ENCODE measurements at places on chromosomes 6 and 20.

DNA sequence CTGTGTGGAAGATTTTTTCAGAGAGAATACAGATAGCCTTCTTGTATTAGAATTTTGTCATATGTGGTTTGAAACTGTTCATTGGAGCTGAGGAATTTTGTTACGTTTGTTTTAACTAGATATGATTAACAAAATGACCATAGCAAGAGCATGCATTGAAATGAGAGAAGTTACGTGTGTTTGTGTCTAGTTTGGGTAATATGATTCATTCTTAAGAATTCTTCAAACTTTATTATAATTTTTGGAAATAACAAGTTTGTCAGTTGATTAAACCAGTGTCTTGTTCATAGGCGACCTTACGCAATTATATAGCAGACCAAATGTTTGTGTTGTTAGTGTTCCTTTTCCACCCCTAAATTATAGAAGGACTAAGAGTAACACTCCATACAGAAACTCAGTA, 5.5 kb downstream of the GMNN start:
- no peak for DNase-seq

DNA sequence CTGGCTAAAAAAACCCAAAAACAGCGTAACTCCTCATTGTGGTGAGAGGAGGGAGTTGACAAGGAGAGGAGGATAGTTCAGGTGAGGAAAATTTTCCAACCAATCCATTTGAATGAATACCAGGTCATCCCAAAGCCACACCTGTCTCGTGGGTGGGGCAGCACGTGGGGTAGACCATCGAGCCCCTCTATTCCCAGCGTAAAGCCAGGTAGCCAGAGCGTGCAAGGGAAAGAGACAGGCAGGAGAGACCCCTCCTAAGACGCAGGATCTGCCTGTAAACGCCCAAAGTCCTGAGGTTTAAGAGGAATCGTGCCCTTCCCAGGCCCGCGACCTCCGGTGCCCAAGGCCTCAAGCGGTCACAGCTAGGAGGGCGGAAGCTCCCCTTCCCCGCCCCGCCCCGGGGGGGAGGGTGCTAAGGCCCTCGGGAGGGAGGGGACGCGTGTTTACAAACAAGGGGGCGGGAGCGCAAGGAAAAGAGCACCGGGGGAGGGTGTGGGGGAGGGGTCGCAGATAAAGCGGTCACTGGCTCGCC, 712 bp downstream of the RXRB start:
- DNase-seq: peak; percentile 73

GRCh38 chr20:3173610-3174441, 477 bp upstream of the LZTS3 start:
- DNase-seq: peak; percentile 83

DNA sequence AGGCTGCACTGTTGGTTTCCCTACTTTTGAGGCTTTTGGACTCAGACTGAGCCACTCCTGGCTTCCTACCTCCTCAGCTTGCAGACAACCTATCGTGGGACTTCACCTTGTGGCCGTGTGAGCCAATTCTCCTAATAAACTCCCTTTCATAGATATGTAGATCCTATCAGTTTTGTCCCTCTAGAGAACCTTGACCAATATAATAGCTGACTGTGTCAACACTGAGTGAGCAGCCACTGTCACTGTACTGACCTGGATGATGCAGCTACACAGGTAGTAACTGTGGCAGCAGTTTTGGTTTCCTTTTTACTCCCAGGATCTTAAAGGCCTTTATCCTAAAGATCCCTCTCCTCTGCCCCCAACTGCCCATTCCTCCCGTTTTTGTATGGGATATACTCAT, 70.2 kb downstream of the SLC22A3 start:
- no peak for DNase-seq

GRCh38 chr6:116248577-116248976, 5.3 kb downstream of the TSPYL4 start:
- no peak for DNase-seq

GRCh38 chr20:25308083-25308491, 60.2 kb downstream of the PYGB start:
- no peak for DNase-seq

DNA sequence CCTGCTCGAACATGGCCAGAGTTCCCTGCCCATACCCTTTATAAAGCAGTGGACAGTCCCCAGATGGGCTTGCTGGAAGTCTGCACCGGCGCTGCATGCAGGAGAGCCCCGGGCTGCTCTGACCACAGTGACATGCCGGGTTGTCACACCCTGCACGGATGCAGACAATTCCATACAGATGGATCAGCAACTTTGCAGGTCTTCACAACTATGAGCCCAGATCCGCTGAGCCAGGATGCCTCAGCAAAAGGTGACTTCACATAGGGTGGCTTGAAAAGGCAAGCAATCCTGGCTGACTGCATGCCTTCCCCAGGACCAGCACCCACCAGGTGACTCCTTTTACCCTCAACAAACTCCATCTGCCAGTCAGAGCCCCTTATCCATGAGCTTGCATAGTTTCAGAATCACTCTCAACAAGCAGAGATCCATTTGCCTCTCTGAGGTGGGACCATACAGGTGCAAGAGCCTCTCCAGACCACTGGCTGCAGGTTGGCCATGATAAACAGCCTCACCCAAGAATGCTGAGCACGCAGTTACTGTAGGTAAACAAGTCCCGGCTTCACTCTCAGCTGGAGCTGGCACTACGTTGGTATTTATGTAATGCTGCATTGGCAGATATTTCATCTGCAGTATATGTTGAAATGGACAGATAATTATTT, 183.0 kb upstream of the QKI start:
- DNase-seq: no peak

DNA sequence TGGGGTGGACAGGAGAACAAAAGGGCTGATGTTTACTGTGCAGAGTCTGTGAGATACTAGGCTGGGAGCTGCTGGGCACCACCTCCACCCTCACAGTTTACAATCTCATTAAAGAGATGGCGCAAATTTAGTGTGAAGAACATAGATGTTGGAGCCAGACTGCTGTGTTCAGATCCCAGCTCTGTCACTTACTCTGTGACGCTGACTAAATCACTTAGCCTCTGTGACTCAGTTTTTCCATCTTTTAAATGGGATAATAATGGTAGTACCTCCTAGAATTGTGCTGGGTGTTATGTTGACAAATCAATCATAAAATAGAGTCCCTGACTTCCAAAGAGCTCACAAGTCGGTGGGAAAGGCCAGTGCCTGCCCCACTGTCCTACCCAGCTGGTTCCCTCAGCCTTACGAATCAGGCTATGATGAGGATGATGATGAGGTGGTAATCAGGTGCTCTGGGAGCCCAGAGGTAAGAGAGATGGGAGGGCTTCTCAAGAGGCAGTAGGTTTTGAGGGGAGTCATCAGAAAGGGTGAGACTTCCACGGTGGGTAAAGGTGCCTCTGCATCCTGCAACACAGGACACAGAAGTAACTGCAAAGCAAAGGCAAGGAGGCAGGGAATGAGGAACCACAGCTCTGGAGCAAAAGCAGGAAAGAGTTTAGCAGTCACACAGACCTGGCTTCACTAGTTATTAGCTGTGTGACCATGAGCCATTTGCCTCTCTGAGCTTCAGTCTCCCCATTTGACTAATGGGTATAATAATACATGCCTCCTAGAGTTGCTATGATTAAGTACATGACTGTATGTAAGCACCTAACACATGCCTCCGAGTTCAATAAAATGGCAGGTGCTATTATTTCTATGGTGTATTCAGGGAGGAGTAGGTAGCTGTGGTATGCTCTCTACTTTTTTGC, 8.9 kb downstream of the FYN start:
- no peak for DNase-seq

DNA sequence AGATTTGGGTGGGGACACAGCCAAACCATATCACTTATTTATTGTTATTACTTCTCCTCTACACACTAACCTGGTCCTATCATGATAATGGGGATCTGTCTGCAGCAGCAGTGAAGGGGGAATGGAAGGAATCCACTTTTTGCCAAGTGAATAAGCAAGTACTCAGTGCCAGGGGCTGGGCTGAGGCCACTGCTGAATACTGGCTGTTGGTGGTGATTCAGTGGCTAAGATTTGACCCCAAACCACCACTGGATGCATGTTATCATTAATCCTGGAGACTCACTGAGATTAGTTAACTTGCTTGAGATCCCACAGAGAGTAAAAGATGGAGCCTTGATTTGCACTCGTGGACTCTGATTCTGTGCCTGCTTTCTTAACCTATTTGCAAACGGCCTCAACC, 127.7 kb downstream of the TSHZ2 start:
- DNase-seq: no peak

DNA sequence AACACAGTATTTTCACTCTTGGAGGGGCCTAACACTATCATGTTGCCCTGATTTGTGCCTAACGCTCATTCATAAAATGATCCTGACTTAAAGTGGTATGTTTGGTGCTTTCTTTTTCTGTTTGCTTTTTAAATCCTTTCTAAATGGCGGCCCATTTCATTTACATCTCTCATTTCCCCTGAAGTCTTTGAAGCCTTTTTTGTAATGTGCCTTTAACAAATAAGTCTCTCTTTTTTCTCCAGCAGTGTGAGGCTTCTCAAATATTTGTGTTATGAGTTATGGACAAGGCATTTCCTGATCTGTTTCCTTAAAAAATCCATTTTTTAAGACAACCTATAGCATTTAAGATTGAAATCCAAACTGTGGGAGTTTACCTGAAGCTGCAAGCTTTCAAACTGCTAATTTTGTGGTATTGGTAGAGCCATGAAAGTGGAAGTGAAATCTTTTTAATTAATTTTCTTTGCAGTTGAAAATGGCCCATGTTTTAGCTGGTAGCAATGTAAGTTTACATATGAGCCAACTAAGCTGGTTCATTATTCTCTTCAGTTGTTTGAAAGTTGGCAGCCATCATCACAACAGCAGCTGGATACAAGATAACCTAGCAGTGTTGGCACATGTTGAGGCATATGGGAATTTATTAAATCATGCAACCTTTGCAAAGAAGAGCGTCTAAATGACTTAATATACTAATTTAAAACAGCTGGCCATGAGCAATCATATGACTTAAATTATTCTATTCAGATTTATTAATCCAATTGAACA, 469.7 kb downstream of the CDKAL1 start:
- DNase-seq: peak; percentile 29

DNA sequence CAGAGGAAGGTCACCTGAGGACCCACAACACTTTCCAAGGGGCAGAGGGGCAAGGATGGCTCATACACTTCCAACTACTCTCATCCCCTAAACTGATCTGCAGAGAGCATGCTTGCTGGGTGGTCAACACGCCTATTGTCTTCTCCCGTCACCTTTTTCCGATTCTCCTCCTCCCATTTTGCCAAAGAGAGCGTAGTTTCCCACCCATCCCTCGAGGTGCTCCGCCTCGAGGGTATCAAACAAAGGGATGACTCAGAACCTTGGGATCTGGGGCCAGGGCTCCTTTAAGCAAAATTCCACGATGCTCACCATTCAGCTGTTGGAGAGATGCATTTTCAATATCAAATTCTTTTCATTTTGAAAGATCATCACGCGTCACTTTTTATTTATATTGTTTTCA, 507.5 kb upstream of the SULF2 start:
- no peak for DNase-seq

DNA sequence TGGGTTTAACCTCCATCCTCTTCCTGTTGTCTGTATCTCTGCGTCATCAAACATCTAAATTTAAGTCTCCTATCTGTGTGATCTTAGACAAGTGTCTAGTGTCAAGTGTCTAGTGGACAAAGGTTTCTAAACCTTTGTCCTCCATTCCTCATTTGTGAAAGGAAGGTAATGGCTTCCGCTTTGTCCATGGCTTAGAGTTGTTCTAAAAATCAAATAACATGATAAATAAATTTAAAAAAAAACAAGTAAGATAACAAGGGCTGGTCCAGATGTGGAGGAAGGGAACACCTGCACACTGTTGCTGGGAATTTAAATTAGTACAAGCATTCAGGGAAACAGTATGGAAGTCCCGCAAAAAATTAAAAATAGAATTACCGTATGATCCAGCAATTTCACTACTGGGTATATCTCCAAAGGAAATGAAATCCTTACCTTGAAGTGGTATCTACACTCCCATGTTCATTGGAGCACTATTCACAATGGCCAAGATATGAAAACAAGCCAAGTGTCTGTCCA, 17.6 kb upstream of the SERPINB1 start:
- DNase-seq: no peak

GRCh38 chr6:25750906-25751305, 3.6 kb upstream of the SLC17A4 start:
- no peak for DNase-seq

GRCh38 chr6:56713254-56713672, 70.6 kb upstream of the DST start:
- peak; percentile 80 for DNase-seq

DNA sequence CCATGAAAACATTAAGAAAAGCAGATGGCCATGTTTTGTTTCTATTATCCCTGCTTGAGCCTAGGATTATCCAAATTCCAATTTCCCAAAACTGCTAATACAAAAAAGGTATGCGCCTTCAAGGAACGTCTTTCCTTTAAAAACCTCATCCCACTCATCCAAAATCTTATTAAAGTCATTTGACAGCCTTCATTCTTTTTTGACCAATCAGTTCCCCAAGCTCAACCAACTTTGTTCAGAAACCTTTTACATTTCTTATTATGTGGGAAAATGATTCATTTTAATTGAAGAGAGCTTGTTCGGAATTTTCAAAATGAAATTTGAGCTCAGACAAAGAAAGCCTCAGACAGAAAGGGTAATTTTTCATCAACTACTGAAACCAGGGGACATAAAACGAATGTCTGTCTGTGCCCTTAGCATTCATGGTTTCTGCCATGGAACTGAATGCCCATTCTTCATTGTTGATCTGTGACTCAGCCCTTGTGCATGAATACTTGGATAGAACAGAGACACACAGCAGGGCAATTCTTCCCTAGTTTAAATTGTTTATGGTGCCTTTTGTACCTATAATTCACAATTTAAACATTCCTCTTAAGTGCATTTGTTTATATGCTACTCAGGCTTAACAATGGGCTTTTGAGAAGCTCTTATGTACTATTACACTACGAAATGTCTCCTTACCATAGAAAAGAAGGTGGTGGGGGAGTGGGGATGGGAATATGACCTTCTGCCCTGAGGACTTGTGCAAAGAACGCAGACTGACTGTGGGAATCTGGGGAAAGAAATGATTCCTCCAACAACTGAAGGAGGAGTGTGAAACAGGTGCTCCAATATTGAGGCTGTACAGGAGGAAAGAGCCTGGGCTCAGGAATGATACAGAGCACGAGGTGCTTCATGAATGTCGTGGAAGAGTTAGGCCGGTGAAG, 49.8 kb upstream of the ERVFRD-1 start:
- DNase-seq: peak; percentile 46

All from myocyte (in vitro differentiated cells).